ENCODE measurements at places on chromosomes 11 and 22.

GRCh38 chr11:33687733-33688479 is 12.7 kb downstream of the C11orf91 start:
- DNase-seq = no peak

GRCh38 chr22:32897400-32897799 is 95.9 kb downstream of the TIMP3 start:
- no peak for DNase-seq

DNA sequence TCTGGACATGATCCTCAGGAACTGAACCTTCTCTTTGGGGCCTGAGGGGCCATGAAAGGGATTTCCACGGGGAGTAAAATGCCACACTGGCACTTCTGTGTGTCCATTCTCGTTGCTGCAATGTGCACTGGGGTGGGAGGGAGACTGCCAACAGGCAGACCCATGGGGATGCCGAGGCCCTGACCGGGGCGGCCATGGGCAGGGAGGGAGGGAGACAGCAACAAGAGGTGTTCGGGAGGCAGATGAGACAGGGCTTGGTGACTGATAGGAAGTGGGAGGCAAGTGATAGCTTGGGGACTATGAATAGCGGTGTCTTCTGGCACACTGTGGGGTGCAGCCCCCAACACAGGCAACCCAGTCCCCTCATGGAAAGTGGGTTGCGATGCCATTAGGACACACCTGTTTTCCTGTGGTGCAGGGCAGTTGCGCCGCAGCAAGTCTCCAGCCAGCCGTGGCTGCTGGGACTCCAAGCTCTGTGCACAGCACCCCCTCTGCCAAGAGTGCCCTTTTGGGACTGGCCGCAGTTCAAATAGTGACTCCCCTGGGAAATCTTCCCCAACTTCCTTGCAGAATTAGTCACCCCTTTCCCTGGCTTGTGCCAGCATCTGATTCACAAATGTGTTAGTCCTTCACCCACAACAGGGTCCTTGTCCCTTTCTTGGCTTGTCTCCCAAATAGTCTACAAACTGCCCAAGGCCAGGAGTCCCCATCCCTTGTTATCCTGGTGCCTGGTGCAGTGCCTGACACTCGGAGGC is 88.8 kb downstream of the CHST1 start:
- DNase-seq = no peak

- no peak for DNase-seq
Measured at GRCh38 chr11:110507328-110507727, 77.6 kb downstream of the FDX1 start.

GRCh38 chr11:120295099-120295498 is 30.0 kb upstream of the TLCD5 start:
- no peak for DNase-seq

- DNase-seq = no peak
Measured at GRCh38 chr11:86183694-86184093, 60.9 kb upstream of the EED start.

DNA sequence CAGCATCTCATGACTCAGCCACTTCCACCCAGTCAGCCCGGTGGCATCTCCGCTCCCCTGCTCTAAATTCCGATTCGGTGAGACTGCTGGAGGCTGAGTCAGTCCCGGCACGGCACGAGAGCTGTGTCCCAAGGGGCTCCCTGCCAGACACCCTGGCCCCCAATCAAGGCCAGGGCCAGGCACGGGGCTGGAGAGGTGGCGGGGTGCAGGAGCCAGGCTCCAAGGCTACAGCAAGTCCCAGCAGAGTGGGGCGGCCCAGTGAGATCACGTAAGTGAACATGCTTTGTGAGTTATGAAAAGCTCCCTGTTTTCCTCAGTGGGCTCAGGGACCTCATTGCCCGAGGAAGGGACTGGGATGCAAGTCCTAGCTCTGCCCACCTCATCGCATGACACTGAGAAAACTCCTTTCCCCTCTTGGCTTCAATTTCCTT is 3.0 kb downstream of the C11orf68 start:
- no peak for DNase-seq

GRCh38 chr11:43992834-43993637 is 50.6 kb downstream of the C11orf96 start:
- DNase-seq = no peak

All from effector memory CD4-positive, alpha-beta T cell (primary cell).